RWPE2 (cell line): ENCODE measurements at places on chromosomes 6 and 20.
A peak's percentile ranks its signal among the peaks of the same experiment; 100 is the strongest.

- no peak for DNase-seq
Observed at GRCh38 chr20:10472871-10473270, 37.8 kb downstream of the SLX4IP start.

DNA sequence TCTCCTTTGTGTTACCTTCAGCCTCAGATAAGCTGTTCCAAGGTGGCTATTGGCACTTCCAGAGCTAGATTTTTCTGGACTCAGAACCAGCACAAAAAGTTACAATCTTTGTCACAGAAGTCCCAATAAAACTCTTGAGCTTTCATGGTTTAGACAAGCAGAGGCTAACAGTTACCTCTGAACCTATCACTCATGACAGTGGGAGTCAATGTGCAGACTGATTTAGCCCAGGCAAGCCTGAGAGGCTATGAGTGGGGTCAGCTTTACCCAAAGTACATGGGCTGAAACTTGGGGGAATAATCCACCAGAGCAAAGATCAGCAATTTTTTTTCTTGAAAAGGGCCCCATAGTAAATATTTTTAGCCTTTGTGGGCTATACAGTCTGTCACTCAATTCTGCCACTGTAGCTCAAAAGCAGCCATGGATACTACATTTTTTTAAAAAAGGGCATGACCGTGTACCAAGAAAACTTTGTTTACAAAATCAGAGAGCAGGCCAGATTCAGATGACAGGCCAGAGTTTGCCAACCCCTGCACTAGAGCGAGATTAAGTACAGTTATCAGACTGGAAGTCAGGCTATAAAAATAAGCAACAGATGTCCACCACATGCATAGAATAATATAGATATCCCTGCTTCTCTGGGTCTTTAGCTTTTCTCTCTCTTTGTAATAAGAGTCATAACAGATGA lies 20.0 kb downstream of the CCN2 start:
- no peak for DNase-seq

GRCh38 chr6:16576451-16577368 lies 184.6 kb downstream of the ATXN1 start:
- DNase-seq = no peak

- DNase-seq = no peak
Observed at GRCh38 chr6:149335924-149336608, 18.6 kb downstream of the TAB2 start.

GRCh38 chr6:169167581-169168301 lies 85.9 kb downstream of the THBS2 start:
- no peak for DNase-seq

DNA sequence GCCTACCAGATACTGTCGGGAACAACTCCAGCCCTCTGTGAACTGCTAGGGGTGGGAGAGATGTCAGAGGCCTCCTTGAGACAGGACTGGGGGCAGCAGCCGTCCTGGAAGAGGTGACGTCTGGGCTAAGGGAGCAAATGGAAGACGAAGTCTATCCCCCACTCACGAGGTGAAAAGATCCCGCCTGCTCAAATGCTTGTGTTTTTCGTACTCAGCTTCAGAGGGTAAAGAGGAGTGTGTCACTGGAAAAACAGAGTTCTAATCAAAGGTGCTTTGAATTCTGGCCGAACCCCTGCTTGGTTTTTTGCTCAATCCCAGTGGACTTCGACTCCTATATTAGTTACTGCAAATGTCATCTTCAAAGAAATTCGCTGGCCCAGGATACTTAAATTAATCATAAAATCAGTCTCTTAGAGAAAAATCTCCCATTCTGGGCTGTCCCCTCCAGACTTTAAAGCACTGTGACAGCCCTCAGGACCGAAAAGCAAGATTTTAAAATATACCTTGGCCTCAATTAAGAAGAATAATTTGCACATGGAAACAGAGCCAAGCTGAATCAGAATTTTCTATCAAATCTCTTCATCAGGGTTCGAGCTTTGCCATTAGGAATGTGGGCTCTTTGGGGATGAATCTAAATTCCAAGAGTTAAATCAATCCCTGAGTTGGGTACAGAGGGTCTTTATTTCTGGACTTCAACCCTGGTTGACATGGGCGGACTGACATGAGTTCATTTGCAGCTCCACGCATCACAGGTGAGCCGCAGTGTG lies 61.8 kb upstream of the AFDN start:
- no peak for DNase-seq

DNA sequence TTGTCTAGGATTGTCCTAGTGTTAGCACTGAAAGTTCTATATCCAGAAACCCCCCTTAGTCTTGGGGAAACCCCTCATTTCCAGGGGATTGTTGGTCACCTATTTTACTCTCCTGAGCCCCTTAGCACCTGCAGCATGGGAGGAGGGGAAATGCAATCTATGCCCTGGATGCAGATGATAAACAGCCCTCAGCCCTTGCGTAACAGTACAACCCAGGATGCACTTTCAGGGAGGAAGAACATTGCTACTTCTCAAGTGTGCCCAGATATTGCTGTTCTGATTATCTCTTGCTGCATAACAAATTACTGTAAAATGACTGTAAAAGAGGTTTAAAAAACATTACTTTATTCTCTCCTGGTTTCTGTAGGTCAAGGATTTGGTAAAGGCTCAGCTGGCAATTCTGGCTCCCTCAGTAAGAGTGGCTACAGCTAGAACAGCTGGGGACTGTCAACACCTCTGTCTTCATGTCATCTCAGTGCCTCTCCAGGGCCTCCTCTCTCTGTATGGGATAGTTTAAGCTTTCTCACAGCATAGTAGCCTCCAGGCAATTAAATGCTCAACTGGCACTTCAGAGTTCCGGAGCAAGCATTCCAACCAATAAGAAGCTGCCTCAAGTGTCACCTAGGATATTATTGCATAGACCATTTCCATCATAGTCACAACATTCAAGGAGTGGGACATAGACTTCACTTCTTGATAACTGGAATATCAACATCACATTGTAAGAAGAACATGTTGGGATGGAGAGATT lies 117.8 kb upstream of the FOXO3 start:
- no peak for DNase-seq

DNA sequence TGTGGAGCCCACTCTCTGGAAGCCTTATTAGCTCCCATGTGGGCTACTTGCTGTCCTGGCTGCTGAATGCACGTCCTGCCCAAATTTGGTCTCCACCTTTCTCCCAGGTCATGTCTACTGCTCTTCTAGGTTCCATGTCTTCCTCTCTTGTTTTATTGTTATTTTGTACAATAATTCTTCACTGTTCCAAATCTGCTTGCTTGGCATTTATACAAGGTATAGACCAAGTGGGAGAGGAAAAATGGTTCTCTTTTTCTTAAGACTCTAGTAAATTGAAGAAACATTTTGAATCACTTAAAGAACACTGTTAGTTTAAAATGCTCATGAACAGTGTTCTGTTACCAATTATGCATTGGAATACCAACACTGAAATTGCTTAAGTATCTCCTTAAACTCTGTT lies 81.6 kb upstream of the SCP2D1 start:
- DNase-seq = no peak

GRCh38 chr20:48056218-48056617 lies 270.9 kb upstream of the SULF2 start:
- DNase-seq = no peak

DNA sequence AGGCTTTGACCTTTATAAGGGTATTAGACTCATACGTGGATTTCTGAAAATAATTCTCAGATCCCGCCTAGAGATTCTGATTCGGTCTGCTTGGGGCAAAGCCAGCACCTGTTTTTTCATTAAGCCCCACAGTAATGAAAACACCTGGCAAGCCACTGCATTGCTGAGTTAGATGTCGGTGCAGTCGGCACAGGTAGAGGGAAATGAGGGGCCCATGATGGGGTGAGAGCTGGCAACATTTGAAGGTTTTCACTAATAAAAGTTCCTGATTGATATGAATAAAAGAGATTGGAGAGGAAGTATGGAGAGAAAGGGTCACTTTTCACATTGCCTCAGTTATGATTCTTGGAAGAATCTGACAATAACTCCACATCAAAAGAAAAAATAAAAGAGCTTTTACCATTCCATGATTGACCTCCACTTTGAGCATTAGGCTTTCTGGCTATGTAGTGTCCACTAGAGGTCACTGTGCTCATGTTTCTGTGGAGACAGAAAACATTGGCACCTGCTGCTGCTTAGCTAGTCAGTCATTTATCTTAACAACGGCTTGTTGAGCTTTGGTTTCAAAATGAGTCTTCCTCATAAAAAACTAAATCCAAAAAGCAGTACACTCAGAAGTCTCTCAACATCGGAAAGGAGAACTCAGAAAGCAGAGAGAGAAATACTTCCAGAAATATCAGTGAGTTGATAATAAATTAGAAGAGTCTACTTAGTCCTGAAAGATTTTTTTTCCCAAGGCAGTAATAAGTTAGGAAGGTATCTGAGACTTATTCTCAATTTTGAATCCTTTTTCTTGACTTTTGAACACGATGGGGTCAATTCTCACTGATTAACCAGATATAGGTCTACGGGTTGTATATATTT lies 53.3 kb upstream of the KLHL31 start:
- no peak for DNase-seq

- peak; percentile 60 for DNase-seq
Observed at GRCh38 chr20:48698507-48699267, 129.1 kb downstream of the PREX1 start.

GRCh38 chr6:157056275-157056674 lies 267.0 kb downstream of the TMEM242 start:
- DNase-seq = no peak

DNA sequence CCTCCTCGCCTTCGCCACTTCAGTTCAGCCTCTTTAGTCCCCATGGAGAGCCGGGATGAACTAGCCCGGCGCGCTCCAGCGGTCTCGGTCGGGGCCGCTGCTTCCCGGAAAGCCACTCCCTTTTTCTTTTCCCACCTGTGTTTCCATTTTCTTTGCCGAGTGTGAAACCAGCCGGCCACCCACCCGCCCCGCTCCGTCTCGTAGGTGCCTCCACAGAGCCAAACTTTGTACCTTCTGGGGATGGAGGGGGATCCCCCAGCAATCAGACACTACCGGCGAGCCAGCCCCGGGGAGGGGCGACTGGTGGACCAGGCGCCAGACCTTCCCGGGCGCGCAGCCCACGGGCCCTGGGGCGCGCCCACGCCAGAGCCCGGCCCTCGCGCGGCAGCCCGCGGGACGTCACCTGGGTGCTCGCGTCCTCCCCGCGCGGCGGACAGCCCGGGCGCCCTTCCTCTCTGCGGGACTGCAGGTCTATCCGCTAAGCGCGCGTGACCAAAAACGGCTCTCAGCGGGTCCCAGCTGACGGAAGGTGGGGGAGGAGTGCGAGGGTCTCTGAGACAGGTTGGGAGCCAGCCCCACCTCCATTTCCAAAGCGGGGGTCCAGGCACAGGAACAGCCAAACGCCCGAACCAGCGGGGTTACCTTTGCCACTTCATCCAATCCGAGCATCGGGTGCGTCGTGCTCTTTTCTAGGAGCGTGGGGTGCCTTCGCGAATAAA lies at the start of gene MCHR2:
MCHR2 (minus strand) TSS at position 691 of the 719 bp plus-strand sequence. CDS start 38,076 bp downstream, outside the sequence.
- DNase-seq = no peak

- no peak for DNase-seq
Observed at GRCh38 chr6:16789329-16790038, 28.2 kb upstream of the ATXN1 start.

GRCh38 chr6:40074306-40075055 lies 140.2 kb upstream of the MOCS1 start:
- no peak for DNase-seq

GRCh38 chr20:37669062-37669772 lies 24.6 kb upstream of the CTNNBL1 start:
- DNase-seq = no peak

- no peak for DNase-seq
Observed at GRCh38 chr6:116012471-116012949, 48.2 kb downstream of the FRK start.

DNA sequence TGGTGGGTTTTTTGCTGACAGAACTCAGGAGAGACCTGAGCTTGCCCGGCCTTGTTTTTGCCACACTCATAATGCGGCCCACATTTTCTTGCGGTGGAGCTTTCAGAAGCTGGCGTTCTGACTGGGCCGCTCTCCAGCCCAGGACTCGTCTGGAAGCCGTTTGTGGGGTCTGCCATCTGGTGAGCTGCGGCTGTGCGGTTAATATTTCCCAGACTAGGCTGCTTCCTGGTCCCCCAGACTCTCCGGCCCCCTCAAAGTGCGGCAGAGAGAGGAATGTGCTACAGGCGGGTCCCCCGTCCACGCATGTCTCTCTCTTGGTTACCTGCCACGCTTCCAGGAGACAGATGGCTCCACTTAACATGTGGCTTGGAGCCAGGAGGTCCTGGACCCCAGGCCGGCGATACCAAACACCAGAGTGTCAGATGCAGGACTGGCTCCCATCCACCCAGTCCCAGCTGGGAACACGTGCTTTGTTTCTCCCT lies 128.9 kb upstream of the PMEPA1 start:
- no peak for DNase-seq

- no peak for DNase-seq
Observed at GRCh38 chr6:139250296-139251044, 41.3 kb downstream of the TXLNB start.

GRCh38 chr6:82270881-82271635 lies 23.5 kb upstream of the IBTK start:
- DNase-seq = no peak

DNA sequence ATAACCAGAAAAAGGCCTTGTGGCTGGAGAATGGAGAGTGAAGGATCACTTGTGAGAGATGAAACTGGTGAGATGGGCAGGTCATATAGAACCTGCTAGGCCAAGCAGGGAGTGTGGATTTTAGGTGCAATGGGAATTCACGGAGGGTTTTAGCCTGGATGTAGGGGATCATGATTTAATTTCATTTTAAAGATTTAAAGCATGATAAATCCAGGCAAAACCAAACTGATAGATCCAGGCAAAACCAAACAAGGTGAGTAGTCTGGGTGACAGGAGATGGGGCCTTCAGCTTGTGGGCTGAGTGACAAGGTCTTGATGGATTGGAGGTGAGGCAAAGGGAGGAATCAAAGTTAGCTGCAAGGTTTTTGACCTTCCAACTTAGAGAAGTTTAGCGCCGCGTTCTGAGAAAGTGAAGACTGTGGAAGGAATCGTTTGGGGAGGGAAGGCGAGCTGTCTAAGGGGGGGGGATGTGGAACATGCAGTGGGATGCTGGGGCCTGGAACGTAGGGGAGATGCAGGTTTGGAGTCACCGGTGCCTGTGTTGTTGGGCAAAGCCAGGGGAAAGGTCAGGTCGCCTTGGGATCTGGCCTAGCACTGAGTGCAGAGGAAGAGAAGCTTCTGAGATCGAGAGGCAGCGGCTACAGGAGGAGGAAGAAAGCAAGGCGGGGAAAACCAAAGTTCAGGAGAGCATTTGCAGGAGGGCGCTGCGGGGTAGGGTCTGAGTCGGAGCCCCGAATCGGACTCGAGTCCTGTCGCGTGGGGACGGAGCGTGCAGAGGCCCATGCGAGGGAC lies 1.3 kb upstream of the PLCG1 start:
- peak; percentile 90 for DNase-seq

DNA sequence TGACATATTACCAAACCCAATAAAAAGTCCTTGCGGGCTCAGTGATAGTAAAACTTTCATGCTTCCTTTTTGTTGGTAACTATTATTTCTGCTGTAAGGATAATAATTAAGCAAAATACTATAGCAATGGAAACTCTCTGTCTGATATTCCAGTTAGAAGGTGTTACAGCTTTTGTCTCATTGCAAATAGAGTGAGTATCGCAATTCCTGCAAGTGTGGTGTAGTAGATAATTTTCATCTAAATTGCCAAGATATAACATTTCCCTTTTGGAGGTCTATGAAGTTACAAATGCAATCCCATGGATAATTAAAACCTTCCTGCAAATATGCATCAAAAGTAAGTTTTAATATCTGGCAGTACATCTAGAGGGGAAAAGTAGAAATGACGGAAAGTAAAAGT lies 88.7 kb upstream of the CD93 start:
- DNase-seq = no peak
